Choroid plexus epithelial cell (primary cell): ENCODE measurements at places on chromosomes 1 and 21.
A peak's percentile ranks its signal among the peaks of the same experiment; 100 is the strongest.

DNA sequence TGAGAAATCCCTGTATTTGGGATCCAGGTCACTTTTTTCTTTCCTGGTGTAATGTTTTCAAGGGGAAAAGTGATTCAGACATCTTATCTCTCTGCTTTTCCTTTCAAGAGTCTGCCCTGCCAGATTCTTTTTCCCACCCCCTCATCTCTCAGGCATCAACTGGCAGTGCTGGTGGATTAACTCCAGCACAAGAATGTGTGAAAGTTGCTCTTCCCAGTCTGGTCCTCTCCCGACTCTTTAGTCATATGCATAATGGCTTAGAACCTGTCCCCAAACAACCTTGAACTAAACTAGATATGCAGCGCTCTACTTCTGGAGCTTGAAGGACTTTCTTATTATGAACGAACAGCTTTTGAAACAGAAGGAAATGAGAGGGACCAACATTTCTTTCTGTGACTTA is 88.5 kb downstream of the SLC44A5 start:
- peak; percentile 2 for DNase-seq

DNA sequence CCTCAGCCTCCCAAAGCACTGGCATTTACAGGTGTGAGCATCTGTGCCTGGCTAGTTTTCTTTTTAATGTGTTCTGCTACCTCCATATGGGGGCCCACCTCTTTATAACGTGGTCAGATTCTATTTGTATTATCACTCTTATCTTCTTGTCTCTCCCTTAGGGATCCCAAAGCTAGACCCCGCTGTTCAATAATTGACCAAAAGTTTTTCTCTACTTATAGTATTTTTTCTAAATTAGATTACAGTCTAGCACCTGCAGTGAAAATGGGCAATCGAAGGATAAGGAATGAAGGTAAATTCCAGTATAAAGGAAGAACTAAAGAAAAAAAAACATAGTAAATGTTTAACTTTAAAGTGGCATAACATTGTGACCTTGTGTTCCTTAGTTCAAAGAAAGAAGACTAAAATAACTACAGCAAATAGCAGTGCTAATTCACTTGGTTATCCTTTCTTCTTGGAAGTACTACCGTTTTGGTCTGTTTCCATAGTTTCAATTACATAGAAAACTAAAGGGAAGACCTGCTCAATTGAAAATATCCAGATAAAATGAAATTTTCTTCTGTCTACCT is 24.1 kb downstream of the NFYC start:
- DNase-seq = no peak

DNA sequence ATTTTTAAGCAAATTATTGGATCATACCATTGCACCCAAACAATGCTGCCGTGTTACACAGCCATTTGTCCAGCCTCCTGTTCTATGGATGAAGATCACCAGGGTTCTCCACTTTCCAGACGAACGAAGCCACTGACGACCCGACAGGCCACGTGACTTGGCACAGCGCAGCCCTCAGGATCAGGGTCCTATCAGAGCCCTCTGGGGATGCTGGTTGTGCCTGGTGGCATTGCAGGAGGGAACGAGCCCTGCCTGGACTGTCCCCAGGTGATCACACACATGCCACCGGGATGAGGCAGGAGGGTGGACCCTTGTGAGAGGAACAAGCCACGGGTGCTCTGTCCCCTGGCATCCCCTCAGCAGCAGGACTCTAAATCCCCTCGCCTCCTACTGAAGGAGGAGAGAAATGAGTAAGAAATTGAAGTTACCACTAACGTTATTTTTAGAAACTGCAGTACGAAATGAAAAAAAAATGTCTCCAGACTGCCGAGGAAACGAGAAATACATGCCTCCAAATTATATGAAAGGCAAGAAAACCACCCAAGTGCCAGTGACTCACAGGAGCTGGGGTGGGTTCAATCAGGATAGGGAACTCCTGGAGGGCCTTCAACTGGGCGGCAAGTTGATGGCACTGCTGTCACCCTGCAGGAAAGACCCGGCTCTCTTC is 58.7 kb upstream of the PDE9A start:
- no peak for DNase-seq

DNA sequence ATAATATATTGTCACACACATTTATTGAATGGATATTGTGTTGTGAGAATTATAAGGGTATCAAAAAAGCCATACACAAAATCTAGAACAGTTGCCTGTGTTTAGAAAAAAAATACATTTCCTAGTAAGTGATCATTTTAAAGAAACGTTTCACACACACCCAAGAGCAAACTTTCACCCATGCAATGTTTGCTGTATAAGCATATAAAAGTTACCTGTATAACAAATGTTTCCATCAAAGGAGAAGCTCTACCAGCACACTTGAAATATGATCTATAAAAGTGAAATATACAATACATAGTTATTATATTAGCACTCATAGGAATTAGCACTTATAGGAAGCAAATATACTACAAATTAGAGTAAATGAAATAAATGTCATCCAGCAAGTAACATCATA is 1098.1 kb downstream of the NCAM2 start:
- DNase-seq = no peak

GRCh38 chr1:202315576-202316168 is 26.1 kb downstream of the UBE2T start:
- peak; percentile 86 for DNase-seq

GRCh38 chr1:37393173-37394120 is 80.9 kb upstream of the ZC3H12A start:
- no peak for DNase-seq

DNA sequence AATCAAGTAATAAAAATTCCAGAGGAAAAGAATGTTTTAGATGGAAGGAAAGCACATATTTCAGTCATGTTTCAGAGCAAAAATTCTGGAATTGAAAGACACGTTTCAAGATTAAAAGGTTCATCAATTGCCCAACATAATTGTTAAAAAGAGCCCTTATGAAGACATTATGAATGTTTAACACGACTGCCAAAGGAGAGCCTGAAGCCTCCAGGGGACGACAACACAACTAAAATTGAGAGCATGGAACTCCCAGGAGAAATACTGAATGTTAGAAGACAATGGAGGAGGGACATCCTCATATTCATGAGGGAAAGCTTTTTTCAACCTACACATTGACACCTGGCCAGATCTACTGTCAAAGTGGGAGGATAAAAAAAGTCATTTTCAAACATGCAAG is 16.0 kb downstream of the OR2T11 start:
- no peak for DNase-seq
